Retinal pigment epithelial cell (primary cell): ENCODE measurements at places on chromosomes 16 and 17.

DNA sequence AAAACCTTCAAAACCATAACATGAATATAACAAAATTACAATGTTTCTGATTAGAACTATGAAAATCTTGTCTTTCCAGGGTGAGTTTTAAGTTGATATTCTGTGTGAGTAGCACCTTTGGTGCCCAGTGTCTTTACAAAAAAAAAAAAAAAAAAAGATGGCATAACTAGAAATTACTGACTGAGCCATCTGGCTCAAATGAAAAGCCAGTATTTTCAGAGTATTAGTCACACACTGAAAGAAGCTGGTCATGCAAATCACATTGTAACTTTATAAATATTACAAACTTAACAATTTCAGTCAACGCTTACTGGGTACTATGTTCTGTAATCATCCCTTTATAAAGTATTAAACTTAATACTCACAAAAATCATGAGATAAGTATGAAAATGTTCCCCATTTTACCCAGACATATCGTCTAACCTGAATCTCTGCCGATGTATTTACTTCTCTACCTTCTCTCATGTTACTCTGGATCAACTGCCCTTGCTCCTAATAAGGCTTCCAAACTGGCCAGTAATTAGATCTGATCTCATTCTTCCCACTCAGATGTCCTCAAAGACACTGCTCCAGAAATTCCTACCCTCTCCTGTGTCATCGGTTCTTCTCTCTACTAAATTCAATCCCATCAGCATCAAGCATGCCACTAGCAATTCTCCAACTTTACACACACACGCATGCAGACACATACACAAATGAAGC, 25.4 kb downstream of the UBE2G1 start:
- no peak for DNase-seq

DNA sequence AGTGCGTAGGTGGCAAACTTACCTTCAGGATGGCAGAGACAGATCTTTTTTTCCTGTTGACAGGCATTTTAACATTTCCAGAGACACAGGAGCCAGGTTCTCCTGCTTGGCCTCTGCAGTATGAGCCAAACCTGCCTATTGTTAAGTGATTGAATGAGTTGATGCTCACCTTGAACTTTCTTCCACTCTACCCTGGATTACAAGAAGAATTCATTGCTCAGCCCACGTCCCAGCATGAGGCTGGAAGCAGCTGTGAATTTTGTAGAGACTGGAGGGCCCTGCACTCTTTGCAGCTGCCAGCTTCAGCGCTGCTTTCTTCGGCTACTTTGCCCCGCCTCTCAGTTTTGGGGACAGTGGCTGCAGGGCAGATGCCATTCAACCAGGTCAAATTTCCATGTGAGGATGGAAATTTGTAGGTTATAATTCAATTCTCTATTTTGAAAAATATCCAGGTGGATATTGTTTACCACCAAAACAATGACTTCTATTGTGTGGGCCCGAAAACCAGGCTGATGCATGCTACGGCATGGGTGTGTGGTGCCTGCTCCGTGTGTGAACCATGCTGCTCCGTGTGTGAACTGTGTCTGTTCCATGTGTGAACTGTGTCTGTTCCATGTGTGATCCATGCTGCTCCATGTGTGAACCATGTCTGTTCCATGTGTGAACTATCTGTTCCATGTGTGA, 75.2 kb upstream of the METTL9 start:
- DNase-seq = no peak

GRCh38 chr16:68839831-68840230, 3.5 kb upstream of the TANGO6 start:
- DNase-seq = no peak

- no peak for DNase-seq
Measured at GRCh38 chr17:16215002-16215272, 397 bp downstream of the NCOR1 start.

- no peak for DNase-seq
Measured at GRCh38 chr16:84220851-84221250, 19.0 kb downstream of the KCNG4 start.

- no peak for DNase-seq
Measured at GRCh38 chr17:67606896-67607604, 110.7 kb upstream of the NOL11 start.

GRCh38 chr17:74730491-74731346, 6.3 kb upstream of the RAB37 start:
- no peak for DNase-seq

DNA sequence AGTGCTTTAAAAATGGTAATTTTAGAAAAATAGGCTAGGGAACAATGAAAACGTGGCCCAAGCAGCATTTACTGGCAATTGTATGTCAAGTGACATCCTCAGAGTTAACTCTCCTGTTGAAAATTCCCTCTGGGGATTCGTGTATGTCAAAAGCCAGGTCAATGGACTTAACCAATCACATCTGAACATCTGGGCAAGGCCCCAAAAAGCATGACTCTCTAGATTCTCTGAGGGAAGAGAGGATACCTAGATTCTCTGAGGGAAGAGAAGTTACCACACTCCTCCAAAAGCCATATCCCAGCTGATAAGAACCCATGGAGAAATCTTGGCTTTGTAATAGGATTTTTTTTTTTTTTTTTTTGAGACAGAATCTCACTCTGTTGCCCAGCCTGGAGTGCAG, 23.5 kb downstream of the NFE2L1 start:
- no peak for DNase-seq

- DNase-seq = peak; percentile 86
Measured at GRCh38 chr17:1590029-1590746, 27.6 kb upstream of the PITPNA start.

DNA sequence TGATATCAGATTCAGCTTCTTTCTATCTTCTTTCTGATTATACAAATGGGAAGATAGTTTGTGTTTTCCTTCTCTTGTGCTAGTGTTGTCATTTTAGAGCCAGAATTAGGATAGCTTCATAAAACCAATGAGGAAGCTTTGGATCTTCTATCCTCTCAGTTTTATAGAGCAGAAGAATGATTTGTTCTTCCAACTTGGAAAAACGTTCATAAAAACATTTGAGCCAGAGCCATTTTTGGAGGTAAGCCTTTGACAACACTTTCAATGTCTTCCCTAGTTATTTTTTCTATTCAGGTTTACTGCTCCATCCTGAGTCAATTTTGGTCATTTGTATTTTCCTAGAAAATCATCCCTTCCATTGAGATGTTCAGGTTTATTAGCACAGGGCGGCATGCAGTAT, 91.2 kb upstream of the MYOCD start:
- no peak for DNase-seq

- peak; percentile 97 for DNase-seq
Measured at GRCh38 chr16:22356930-22357634, 17.3 kb downstream of the CDR2 start.

- no peak for DNase-seq
Measured at GRCh38 chr17:82966415-82966814, 113.0 kb upstream of the METRNL start.

- DNase-seq = no peak
Measured at GRCh38 chr16:19858340-19859018, 26.2 kb downstream of the GPRC5B start.

DNA sequence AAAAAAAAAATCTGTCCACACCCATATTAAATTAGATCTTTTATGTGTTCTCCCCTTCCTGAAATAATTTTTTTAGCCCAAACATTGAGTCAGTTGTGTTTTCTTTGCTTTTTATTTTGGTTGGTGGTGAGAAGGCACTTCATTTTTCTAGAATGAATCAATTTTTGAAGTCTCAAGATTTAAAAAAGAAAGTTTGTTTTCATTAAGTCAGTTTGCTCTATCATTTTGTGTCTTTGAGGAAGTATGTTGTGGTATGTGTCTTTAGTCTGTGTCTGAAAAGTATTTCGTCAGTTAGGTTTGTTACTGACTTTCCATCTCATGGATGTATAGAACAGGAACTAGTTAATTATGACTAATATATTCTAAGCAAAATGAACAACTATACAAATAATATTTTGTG, 3.8 kb downstream of the IGF2BP1 start:
- no peak for DNase-seq

DNA sequence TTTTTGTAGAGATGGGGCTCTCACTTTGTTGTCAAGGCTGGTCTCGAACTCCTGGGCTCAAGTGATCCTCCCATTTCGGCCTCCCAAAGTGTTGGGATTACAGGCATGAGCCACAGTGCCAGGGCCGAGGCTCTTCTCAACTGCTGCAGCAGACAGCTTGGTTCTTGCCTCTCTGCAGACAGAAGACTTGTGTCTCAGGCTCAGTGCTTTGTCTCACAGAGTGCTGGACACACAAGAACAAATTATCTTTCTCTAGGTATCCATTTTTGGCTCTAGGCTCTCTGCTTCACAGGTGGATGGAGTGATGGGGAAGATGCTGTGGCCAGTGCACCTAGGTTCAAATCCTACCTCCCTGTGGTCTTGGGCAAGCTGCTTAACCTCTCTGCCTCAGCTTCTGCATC, 80.8 kb upstream of the RNU2-1 start:
- no peak for DNase-seq

- no peak for DNase-seq
Measured at GRCh38 chr16:68749432-68749831, 12.3 kb downstream of the CDH1 start.

GRCh38 chr16:4935241-4935855, 1.6 kb downstream of the PPL start:
- no peak for DNase-seq

DNA sequence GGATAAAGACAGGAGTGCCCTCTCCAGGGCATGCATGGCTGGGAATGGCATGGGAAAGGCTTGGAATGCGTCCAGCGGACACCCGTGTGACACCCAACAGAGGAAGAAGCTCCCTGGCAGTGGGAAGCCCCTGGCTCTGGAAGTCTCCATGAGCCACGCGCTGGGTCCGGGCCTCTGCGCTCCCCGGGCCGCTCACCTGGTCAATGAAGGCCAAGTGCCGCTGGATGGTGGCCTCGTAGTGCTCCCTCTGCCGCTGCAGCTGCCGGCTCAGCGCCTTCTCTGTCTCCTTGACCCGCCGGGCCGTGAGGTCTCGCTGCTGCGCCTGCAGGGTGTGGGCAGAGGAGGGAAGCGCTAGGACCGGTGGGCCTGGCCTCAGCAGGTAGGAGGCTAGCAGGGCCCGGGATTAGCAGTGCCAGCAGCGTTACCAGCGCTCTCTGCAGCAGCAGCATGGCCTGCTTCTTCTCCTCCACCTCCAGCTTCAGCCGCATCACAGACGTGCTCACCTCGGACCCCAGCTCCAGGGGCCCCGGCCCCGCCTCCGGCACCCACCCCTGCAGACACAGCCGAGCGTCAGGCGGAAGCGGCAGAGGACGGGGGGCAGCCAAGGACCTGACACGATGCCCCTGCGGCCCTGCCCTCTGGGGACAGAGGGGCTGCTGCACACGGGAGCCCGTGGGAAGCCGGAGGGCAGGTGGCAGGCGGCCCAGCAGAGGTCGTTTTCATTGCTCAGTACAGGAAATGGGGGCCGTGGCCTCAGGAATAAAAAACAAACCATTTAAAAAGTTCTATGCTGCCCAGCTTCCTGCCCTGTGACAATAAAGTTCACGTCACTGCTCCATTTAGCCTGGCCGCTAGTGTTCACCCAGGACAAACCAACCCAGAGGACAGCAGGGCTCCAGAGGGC, 26.0 kb downstream of the CEP131 start:
- DNase-seq = no peak

DNA sequence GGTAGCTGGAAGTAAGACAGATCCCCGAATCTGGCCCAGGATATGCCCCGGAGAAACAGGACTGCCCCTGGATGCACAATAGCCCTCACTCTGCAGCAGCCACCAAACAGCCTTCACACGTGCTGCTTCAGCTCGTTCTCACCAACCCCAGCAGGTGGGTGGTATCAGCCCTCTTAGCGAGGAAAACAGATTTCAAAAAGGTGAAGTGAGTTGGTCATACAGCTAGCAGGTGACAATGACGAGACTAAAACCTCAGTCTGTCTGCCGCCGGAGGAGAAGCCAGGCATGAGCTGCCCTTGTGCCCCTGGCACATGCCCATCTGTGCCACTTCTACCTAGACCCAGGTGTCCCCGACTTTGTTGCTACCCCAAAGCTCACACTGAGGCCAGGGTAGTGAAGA, 92.4 kb downstream of the YPEL2 start:
- no peak for DNase-seq

GRCh38 chr16:73891129-73891542, 405.5 kb upstream of the PSMD7 start:
- no peak for DNase-seq

DNA sequence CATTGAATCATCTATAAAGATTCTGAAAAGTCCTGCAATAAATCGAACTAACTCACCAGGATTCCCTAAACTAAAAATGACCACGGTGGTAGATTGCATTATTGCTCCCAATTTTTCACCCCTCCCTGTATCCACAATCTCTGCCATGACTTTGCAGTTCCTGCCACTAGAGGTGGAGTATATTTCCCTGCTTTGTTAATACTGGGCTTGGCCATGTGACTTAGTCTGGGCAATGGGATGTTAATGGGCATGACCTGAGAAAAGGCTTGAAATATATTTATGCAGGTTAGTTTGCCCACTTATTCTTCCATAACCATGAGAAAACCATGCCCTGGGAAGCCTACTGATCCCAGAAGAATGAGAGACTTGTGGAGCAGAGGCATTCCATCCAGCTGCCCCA, 59.1 kb downstream of the NOG start:
- no peak for DNase-seq
